Mammary epithelial cell (primary cell): ENCODE measurements at places on chromosomes 7 and 10.

GRCh38 chr10:125661431-125661940 lies 21.5 kb downstream of the TEX36 start:
- DNase-seq: no peak

DNA sequence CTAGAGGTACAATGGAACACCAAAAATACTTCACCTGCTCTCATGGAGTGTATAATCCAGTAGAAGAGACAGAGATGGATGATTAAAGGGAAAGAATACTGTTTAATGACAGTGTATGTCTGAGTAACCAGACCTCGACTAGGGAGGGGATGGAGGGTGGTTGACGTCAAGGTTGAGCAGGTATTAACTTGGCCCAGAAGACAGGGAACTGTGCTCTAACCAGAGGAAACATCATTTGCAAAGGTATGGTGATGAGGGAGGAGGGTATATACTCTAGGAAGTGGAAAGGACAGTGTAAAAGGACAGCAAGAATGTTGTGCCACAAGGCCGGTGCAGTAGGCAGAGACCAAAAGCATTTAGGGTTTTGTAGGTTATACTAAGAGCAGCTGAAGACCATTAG lies 2.9 kb downstream of the MIOS start:
- DNase-seq: no peak

DNA sequence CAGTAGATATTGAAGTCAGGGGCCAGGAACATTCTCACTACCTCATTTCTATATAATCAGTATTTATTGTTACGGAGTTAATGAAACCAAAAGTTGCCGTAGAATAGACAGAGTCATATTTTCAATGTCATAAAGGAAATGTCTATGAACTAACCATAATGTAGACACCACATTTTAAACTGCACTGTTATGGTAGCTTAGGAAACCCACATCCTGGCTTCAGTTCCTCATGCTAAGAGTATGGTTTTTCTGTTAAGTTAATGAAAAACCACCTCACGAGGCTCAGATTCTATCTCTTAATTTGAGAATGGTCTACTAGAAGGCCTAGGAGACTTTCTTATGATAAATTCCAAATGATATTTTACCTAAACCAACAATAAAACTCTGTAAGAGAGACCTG lies 166.5 kb downstream of the TMEM26 start:
- no peak for DNase-seq

GRCh38 chr7:131654668-131655326 lies 98.4 kb upstream of the PODXL start:
- DNase-seq: peak; percentile 40

DNA sequence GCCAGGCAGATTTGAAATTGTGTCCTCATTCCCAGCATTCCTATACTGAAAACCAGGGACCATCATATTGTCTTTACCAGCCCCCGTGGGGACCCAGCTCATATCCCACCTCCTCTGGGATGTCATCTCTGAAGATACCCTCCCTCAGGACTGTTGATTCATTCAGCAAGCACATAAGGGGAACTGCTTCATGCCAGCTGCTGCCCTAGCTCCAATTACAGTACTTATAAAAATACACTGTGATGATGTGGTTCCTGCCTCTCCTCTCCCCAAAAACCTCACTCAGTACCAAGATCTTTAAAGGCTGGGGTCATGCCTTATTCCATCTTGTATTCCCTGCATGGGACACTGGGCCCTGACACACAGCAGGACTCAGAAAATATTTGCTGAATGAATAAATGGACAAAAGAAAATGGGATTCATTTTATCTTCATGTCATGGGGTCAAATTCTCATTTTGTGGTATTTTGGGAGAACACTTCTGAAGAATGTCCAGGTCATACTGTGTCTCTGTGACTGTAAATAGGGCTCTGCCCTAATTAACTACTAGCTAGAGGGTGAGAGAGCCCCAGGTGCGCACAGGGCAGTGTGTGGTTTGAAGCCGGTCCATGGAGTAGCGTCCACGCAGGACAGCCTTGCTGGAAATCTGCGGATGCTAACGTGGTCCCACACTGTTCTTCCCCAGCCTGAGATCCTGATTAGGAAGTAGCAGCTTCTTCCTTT lies 29.0 kb upstream of the DAGLB start:
- DNase-seq: no peak

- no peak for DNase-seq
Measured at GRCh38 chr10:72015841-72016240, 51.6 kb downstream of the CHST3 start.

DNA sequence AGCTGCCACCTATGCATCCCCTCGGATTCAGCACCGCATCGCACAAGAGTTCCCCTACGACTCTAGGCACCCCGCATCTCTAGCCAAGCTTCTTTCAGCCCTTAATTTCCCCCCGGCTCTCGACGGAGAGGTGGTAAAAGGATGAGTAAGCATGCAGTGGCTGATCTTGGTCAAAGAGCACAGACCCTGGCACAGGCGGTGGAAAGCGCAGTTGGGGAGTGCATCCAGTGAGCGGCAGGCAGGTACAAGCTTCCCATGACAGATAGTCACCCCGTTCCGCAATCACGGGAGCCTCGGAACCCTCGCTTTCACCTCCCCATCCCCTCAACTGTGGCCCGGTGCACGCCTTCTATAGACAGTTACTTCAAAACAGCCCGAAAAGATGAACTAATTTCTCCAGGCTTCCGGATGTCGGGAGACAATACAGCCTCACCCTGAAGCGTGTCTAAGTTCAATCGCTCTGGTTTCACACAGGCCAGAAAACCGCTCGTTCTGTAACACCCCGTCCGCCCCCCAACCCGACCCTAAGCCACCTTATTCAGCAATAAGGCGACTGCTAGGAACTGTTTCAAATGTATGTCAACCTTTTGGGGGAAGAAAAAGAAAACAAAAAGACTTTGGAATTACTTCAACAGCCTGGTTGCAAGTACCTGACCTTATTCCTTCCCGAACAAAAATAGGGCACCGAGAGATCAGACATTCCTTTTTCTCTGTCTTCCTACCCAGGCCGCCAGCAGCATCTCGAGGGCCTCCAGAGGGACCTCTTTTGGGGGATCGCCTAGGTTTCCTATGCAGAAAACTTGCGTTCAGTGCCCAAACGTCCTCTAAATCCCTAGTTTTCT lies 1.4 kb downstream of the RHEB start:
- DNase-seq: peak; percentile 72

DNA sequence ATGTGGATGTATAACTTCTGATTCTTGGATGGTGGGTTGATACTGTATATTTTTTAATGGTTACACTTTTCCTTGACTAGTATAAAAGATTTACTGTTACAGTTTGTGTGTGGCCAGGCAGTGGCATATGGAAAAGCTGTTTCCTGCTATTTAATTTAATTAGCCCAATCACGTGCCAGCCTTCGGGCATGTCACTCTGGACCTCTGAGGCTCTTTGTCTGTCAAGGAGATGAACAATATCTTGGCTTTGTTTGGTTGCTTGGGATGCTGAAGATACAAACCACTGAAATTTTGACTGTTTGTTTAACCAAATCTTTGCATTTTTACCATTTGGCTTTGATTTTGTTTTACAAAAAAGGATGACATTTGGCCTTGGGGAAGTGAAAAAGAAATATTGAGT lies 185.0 kb downstream of the HDAC9 start:
- no peak for DNase-seq

- DNase-seq: peak; percentile 73
Measured at GRCh38 chr10:60732807-60733516, 45.3 kb upstream of the CDK1 start.

GRCh38 chr10:47039562-47039913 lies 128.3 kb downstream of the PTPN20 start:
- no peak for DNase-seq

- DNase-seq: no peak
Measured at GRCh38 chr7:99363286-99363685, 11.2 kb upstream of the ARPC1B start.

- no peak for DNase-seq
Measured at GRCh38 chr10:52383088-52383487, 69.0 kb downstream of the DKK1 start.

- no peak for DNase-seq
Measured at GRCh38 chr7:51327287-51327717, 10.7 kb upstream of the COBL start.

GRCh38 chr10:131160219-131160875 lies 151.2 kb downstream of the TCERG1L start:
- DNase-seq: no peak

DNA sequence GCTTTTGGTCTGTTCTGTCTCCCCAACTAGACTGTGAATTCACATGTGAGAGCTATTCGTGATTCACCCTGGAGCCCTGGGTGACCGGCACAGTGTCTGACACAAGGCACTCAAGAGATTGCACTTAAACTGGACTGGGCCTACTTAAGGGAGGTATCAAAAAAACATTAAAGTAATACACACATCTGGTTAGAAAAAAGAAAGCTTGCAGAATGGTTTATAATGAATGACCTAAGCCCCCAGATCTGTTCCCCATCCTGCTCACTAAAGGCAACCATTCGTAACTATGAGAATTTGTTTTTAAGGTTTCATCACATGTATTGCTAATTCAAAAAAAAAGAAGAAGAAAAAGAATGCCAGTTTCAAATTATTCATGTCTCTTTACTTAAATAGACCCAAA lies 74.5 kb downstream of the DGKI start:
- no peak for DNase-seq
